ENCODE measurements at places on chromosomes 5 and 9.

GRCh38 chr5:1670351-1670750 is 129.3 kb downstream of the MRPL36 start:
- no peak for DNase-seq

- no peak for DNase-seq
Measured at GRCh38 chr5:74056789-74057164, 430.8 kb downstream of the ARHGEF28 start.

- peak; percentile 66 for DNase-seq
Measured at GRCh38 chr5:176541338-176542134, 4.3 kb upstream of the RNF44 start.

GRCh38 chr9:121636341-121636865 is 15.0 kb upstream of the DAB2IP start:
- no peak for DNase-seq

DNA sequence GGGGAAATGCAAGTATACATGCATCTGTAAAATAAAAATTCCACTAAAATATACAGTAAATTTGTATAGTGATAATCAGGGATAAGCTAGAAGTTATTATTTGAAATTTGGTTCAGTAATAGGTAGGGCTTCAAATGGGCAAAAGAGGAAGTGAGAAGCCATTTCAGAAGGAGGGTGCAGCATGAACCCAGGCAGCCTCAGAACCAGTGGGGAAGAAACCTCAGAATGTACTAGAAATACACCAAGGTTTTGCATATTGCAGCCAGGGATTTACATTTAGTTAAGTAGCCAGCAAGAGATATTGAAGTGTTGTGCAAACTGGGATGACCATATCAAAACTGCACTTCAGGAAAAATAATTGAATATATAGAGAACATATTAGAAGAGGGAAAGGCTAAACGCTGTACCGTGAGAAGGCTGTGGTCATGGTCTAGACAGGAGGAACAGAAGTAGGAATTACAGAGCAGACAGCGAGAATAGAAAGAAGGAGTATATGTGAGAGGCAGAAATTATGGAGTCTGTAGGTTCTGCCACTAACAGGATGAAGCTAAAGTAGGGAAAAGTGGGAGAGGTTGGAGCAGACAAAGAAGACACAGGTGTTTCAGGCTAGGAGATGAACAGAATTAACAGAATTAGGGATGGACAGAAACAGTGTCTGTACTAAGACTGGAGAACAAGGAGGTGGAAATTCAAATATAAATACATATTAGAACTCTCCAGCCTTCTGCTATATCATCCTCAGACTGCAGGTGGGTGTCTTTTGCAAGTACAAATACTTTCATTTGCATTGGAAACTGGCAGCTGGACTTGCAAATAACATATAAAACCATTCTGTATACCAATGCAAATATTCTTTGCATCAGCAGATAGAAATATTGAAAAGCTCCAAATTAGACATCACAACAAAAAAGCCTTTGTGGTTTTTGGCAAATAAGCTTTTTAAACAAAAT is 335.6 kb downstream of the ZNF608 start:
- DNase-seq = no peak

DNA sequence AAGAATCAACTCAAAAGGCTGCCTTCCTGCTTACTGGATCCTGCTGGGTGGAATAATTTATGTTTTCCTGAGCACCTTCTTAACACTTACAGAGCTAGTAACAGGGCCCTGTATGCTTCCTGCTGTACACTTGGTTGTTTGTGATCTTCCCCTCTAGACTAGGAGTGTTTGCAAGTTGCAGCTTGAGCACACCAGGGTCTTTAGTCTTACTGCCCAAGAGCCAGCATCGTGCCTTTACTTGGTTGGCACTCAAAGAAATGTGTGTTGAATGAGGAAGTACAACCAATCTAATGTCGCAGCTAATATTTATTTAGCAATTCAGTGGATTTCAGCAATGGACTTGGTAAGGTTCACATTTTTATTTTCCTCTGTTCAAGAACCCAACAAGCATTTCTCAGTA is 57.5 kb upstream of the HAND1 start:
- DNase-seq = no peak

DNA sequence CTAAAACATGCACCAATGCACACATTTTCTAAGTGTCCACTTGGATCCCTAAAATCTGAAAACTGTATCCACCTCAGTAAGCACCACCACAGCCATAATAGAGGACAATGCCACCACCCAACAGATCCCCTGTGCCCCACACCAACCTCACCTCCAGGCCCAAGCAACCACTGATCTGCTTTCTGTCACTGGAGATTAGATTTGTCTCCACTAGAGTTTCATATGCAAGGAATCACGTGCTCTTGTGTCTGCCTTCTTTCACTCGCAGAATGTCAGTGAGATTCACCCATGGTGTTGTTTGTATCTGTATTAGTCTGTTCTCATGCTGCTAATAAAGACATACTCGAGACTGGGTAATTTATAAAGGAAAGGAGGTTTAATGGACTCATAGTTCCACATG is 216.1 kb upstream of the WWC1 start:
- no peak for DNase-seq

GRCh38 chr5:5350101-5350500 is 72.4 kb upstream of the ICE1 start:
- no peak for DNase-seq

GRCh38 chr9:96137671-96138429 is 164.1 kb downstream of the HSD17B3 start:
- DNase-seq = no peak

GRCh38 chr5:93431250-93431649 is 149.8 kb downstream of the NR2F1-AS1 start:
- no peak for DNase-seq

DNA sequence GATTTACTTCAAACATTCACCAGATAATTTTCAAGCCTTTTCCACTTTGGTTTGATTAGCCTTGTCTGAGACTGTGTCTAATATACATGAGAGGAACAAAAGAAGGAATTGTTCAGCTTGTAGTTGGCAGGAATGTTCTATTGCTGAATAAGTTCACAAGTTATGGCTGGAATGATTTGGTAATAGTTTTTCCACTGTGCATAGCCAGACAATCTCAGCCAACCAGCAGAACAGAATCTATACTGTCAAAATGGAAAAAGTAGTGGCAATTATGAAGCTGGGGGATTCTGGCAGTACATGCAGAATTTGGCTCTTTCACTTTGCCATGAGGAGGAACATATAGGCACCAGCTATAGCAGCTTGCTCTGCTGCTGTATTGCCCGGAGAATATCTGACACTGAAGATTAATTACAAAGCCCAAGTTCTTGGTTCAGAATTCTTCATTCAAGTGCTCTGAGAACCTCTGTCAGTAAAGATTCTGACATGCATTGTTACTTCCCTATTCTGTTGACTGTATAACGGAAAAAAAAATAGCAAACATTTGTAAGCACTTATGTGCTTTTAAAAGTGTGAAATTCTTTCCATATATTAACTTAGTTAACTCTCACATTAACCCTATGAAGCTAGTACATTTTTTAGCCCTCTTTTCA is 150.6 kb downstream of the PRR16 start:
- no peak for DNase-seq
